KG1 (cell line): ENCODE measurements at places on chromosomes 16 and 17.
A peak's percentile ranks its signal among the peaks of the same experiment; 100 is the strongest.

GRCh38 chr16:12300945-12301500, 324.5 kb downstream of the SNX29 start:
- no peak for DNase-seq

GRCh38 chr17:51590071-51590656, 329.8 kb downstream of the UTP18 start:
- no peak for DNase-seq

DNA sequence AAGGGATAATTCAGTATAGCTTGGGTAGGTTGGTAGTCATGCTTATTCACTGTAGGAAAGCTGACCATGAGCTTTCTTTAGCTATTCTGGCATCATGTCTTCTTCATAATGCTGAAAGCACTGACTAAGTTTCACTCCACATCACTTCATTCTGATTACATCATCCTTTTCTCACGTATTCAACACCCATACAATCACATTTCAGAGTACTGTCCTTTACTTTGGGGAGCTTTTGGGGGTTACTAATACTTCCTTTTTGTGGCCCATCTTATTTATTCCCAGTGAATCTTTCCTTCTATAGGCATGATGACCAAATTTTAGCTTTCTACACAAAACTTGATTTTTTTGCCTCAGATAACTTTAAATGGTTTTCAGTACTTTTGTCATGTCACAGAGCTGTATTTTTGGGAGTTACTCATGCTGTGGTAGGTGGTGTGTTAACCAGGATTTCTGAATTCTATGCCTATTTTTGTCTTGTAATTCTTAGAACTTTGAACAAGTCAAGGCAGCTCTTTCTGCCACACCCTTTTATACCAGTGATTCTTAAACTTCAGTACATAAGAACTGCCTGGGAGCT, 23.5 kb downstream of the TADA2A start:
- no peak for DNase-seq

DNA sequence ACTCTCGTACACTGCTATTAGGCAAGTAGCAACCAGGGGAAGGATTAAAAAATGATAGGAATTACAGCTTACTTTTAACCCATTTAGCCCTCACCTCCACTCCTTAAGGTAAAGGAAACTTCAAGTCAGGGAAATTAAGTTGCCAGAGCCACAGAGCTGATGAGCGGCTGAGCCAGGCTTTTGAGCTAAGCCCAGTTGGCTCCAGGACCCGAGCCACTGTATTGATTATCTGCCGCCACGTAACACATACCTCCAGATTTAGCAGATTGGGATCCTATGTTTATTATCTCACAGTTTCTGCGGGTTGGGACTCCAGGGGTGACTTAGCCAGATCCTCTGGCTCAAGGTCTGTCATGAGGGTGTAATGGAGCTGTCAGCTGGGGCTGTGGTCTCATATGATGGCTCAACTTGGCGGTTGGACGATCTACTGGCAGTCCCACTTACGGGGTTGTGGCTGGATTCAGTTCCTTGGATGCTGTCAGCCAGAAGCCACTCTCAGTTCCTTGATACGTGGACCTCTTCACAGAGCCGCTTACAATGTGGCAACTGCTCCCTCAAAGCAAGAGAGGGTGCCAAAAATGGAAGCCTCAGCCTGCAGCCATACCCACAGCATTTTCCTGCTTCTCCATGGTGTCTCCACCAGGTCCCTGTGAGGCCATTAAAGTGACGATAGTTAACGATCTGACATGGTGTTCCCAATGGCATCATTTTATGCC, 57.3 kb downstream of the TMEM186 start:
- DNase-seq, result no peak

DNA sequence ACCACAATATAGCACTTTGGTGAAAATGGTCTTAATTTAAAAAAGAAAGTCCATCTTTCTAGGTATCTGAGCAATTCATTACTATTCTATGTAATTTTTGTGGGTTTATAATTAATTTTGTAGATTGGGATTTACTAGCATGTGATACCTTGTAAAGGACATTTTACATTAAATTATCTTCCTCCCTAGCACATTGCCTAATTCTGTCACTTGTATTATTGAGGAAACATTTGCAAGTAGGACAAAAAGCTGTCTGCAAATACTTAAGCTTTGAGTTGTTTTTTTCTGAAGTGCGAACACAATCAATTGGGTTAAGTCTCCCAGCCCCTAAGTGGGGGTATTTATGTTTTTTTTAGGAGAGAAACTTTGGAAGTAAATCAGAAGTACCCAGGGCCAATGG, 167.0 kb downstream of the PRKCA start:
- DNase-seq, result no peak

DNA sequence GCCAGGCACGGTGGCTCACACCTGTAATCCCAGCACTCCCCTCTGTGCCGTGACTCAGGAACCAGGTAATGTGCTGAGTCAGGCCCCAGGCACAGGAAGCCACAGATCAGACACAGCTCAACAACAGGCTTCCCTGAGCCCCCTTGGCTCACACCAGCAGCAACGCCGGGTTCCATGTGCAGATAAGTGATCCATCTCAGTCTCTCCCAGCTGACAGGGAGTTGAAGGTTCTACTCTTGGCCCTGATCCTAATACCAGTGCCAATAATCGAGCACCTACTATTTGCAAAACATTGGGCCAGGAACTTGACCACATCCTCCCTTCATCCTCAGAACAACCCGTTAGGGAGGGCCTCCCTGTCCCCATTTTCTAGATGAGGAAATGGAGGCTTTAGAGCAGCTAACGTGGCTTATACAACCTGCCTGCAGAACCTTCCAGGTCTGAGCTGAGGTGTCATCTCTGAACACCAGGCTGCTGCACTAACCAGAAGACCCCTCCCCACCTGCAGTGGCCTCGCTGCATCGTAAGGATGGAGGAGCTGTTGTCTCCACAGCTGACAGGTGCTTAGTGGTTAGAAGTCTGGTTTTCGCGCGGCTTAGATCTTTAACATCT, 64.8 kb upstream of the AMZ2 start:
- no peak for DNase-seq

DNA sequence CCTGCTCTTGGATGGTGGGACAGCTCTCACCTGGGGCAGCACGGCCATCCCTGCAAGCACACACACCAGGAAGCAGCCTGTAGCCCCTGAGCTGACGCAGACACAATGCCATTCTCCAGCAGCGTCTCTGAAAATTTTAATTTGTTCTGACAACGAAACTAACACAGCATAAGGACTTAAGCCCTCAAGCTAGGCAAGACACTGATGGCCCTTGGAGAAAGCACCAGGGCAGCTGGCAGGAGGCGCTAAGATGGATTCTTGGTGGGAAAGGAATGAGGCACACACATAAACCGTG, 2.7 kb upstream of the LIMD2 start:
- no peak for DNase-seq

GRCh38 chr17:67879662-67880061, 54.4 kb downstream of the BPTF start:
- no peak for DNase-seq

- DNase-seq, result no peak
Measured at GRCh38 chr16:82609140-82609539, 17.6 kb upstream of the CDH13 start.

GRCh38 chr16:89143201-89143741, 28.3 kb upstream of the CDH15 start:
- DNase-seq, result no peak

DNA sequence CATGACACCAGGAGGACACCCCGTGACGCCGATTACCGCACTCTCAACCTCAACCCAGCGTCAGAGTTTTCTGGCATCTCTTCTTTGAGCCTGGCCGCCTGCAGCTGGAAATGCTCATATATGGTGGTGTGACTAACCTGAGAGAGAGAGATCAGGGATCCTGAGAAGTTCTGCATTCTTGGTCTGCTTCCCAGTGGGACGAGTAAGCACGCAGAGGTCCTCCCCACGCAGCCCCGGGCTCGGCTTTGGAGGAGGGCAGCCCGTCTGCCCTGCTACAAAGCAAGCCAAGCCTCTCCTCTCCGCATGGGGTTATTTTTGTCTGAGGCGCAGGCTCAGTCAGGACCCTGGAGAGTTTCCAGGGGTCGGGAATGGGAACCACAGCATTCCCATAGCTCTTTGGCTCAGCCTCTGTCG, 16.5 kb downstream of the CRISPLD2 start:
- DNase-seq, result no peak

GRCh38 chr16:65572156-65572555, 450.3 kb upstream of the CDH11 start:
- DNase-seq, result no peak

DNA sequence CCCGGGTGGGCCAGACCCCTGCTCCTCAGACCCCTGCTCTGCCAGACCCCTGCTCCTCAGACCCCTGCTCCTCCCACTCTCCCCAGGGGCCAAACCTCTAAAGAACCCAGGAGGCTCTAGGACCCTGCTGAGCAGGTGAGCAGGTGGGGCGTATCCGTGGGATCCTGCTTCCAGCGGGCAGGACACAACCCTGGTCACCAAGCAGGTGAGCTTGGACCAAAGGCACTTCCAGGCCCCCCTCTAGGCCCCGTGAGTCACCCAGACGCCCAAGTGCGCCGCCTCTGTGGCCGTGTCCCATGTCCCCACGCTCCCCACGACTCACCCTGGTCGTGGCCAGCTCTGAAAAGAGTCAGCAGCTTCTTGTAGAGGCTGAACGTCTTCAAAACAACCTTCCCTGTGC, 5.0 kb downstream of the CYBC1 start:
- DNase-seq, result no peak

DNA sequence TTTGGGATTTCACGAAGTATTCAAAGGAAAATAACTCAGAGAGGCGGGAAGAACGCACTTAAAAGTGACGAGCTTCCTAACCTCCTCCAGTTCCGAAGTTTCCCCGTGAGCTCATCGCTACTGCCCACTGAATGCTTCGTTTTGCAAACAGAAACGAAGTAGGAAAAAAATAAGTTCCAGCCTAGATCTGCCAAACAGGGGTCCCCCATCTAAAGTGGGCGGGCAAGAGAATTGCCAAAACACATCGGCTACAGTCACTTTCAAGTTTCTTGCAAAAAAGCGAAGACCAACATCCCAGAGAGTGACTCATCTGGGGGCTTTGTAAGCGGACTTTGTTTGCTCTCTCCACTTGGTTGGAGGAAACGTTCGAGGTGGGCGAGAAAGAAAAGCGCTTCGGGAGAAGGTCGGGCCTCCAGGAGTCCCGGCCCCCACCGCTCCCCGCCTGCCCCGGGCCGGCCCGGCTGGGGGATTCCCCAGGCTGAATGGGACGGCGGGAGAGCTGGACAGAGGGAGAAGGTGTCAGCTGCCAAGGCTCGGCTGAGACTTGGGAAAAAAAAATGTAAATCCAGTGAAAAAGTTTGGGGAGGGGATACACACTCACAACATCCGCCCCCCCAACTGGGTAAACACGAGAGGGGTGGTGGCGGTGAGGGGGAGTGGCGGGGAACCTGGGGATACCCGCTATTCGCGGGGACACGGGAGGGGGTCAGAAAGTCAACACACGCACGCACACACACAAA, 1.0 kb downstream of the VEZF1 start:
- peak; percentile 28 for DNase-seq

- no peak for DNase-seq
Measured at GRCh38 chr17:60149691-60150582, at the start of gene CA4. TSS of gene CA4 (plus strand) at chr17:60149973. CDS start at chr17:60150035, 62 bp downstream.

DNA sequence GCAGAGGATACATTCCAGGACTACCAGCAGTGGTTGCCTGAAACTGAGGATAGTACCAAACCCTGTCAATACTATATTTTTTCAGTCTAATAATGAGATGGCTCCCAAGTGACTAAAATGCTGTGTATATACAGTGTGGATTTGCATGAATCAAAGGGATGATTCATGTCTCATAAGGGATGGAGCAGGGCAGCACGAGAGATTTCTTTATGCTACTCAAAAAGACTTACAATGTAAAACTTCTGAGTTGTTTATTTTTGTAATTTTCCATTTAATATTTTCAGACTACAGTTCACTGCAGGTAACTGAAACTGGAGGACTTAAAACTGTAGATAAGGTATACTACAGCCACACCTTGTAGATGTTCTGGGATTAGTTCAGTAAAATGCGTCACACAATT, 674.7 kb upstream of the SALL1 start:
- DNase-seq, result no peak

DNA sequence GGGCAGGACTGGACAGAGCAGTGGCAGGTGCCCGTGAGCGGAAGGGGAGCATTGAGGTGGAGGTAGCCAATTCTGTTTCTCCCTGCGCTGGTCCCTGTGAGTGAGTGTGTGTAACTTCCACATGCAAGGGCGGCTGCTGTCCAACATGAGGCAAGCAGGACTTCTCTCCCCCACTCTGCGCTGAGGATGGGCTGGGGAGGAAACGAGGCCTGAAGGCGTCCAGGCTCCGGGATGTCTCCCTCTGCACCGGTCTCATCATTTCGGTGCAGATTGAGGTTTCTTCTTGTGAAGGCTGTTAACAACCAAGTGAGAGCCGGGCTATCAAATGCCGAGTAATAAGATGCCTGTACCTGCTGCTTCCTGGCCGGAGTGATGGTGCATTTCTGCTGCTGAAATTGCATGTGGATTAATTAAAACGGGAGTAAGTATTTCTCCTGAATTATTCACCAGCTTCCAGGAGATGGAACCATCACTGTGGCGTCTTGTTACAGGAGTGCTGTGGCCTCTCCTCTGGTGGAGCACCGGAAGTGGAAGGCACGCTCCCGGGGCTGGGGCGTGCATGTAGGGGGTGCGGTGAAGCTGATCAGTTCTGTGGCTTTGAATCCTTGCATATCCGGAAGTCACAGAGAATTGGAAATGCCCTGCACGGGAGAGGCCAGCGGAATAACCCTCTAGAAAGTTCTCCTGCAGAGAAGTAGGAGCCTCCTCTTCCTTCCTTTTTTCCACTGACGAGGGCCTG, 41.7 kb upstream of the MGAT5B start:
- DNase-seq, result no peak

DNA sequence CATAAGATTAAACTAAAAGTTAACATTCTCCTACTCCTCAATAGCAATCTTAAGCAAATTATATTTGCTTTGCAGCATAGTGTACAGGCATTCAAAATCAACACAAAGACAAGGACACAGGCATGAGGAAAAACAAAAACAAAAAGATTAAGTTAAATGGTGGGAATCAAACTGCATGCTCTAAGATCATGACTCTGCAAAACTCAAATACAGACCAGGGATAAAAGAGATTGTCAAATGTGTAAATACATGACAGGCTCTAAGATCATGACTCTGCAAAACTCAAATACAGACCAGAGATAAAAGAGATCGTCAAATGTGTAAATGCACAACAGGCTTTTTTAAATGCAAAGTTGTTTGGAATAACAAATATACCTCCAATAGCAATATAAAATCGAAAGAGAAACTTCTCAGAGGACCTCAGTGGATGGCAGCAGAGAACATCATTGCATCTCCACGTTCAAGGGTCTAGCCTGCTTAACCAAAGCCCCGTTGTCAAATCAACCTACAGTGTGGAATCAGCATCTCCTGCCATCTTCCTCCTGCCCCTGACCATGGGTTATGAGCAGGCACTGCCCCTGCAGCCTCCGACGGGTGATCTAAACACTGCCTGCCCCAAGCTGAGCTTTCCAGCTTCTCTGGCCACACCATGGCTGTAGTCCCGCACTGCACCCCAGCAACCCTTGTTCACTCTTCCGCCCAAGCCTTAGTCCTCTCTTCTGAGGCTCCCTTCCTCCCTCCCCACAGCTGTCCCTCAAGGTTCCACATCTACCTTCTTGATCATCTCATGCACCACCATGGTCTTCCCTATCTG, 446.1 kb downstream of the SOX9 start:
- no peak for DNase-seq
